EH (cell line): ENCODE measurements at places on chromosomes 12 and 14.

GRCh38 chr12:4555804-4556203 is 6.2 kb upstream of the DYRK4 start:
- DNase-seq: no peak

DNA sequence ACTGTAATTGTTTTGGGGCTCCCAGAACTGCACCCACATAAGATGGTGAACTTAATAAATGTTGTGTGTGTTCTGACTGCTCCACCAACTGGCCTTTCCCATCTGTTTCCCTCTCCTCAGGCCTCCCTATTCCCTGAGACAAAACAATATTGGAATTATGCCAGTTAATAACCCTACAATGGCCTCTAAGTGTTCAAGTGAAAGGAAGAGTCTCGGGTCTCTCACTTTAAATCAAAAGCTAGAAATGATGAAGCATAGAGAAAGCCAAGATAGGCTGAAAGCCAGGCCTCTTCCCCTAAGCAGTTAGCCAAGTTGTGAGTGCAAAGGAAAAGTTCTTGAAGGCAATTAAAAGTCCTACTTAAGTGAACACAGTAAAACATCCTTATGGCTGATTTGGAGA is 13.4 kb downstream of the ACOT6 start:
- no peak for DNase-seq

GRCh38 chr12:6964605-6965025 is 5.8 kb downstream of the PHB2 start:
- DNase-seq: no peak

GRCh38 chr12:131348231-131348630 is 362.7 kb upstream of the SFSWAP start:
- DNase-seq: no peak

GRCh38 chr14:69629225-69630127 is 18.1 kb downstream of the SUSD6 start:
- peak; percentile 68 for DNase-seq

GRCh38 chr14:37196604-37197420 is 925 bp upstream of the MIPOL1 start:
- no peak for DNase-seq

DNA sequence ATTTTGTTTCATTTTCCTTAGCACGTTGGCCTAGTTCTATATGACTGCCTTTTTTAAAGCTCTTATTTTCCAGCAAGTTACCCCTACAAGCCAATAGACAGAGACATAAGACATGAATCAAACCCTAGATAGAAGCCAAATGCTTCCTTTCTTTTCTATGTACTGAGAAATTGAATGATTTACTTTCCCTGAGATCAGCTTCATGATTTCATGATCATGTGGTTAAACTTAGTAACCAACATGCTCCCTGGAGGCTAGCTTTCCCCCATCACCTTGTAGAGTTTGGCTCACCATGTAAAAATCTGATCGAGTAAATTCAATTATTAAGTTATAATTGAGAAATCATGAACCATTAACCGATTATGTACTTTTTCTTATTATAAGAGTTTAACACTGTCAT is 148.1 kb upstream of the LRIG3 start:
- DNase-seq: no peak

- peak; percentile 82 for DNase-seq
Measured at GRCh38 chr12:77995436-77996167, 164.9 kb downstream of the NAV3 start.

- peak; percentile 19 for DNase-seq
Measured at GRCh38 chr12:50751948-50752721, 11.8 kb upstream of the ATF1 start.

DNA sequence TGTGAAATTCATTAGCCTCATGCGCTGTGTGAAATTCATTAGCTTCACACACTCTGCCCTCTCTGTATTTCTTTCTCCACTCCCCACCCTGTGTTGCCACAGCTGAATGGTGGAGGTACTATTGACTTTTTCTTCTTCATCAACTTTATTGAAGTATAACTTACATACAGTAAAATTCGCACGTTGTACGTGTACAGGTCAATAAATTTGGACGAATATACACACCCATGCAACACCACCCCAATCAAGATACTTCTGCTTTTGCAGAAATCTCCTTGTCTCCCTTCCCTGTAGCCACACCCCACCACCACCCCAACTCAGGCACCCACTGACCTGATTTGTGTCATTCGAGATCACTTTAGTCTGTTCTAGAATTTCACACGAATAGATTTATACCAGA is 51.8 kb downstream of the FBXL14 start:
- no peak for DNase-seq

DNA sequence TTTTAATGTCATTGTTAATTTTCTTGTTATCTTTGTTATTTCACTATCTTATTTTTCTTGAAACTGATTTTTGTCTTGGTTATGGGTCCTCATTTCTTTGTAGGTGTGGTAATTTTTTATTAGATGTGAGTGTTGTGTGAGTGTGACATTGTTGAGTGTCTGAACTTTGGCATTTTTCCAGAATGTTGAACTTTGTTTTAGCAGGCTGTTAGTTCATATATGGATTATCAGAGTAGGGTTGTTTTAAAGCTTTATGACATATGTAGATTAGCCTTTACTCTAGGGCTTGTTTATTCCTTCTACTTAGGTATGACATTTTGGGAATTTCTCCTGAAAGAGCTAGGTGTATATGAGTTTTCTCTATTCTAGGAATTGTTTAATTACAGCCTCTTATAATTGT is 103.9 kb downstream of the ARID2 start:
- DNase-seq: no peak

DNA sequence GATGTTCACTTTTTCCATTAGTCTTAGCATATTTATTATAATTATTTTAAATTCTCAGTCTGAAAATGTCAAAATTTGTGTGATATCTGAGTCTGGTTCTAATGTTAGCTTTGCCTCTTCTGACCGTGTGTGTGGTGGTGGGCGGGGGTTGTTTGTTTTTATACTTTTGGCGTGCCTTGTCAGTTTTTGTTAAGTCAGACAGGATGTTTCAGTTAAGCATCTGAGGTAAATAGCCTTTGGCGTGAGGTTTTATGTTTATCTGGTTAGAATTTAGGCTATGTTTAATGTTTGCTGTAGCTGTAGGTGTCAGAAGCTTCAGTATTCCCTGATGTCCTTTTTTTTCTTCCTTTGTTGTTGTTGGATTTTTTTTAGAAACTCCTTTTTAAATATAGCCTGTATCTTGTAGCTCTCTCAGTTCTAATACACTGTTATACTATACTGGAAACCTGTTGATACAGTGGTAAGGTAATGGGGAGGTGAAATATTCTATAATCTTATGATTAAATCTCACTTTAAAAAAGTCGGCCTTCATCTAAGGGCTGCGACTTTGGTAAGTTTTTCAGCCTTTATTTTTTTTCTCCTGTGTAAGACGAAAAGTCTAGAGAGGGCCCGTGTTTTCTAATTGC is 111.6 kb downstream of the SCAF11 start:
- DNase-seq: peak; percentile 13

- no peak for DNase-seq
Measured at GRCh38 chr12:15797818-15798217, 8.6 kb upstream of the EPS8 start.

DNA sequence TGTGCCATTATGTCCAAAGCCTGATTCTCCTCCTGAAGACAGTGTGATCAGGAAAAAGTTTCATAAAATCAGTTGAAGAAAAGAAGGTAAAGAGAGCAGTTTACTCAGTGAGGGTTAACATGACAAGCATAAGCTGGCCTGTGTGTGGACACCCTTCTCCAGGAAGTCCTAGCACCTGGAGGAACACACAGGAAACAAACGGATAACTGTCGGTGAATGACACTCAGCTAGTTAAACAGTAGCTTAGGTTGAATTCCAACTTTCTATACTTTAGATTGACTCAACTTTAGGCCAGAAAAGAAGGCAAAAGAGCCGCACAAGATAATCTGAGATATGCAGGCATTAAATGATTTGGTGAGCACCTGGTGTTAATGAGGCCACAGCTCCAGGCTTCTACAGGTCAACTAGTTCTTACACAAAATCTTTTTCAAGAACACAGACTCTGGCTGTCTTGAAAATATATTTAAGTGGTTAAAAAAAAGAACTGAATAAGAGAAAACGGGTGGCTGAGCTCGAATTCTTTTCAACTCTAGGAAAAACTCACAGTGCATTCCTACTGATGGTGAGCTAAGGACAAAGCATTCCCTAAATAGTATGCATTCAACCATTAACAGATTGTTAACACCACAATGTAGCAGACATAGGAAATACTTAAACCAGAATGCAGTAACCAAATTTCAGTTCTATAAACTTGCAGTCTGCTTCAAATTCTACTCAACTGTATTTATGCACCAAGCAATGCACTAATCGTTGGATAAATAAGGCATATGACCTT is 56.9 kb upstream of the TSPAN8 start:
- no peak for DNase-seq

GRCh38 chr12:8517971-8518370 is 4.7 kb downstream of the CLEC4D start:
- DNase-seq: no peak

DNA sequence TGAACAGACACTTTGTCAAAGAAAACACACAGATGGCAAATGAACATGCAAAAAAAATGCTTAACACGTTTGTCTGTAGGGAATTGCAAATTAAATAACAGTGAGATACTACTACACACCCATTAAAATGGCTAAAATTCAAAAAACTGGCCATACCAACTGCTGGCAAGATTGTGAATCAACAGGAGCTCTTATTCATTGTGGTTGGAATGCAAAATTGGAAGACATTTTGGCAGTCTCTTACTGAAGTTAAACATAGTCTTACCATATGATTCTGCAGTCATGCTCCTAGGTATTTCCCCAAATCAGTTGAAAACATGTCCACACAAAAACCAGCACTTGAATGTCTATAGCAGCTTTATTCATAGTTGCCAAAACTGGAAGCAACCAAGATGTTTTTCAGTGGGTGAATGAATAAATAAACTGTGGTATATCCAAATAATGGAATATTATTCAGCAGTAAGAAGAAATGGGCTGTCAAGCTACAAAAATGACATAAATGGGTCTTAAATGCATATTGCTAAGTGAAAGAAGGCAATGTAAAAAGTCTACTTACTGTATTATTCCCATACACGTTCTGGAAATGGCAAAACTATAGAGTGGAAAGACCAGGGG is 91.4 kb downstream of the PLEKHA5 start:
- peak; percentile 76 for DNase-seq

DNA sequence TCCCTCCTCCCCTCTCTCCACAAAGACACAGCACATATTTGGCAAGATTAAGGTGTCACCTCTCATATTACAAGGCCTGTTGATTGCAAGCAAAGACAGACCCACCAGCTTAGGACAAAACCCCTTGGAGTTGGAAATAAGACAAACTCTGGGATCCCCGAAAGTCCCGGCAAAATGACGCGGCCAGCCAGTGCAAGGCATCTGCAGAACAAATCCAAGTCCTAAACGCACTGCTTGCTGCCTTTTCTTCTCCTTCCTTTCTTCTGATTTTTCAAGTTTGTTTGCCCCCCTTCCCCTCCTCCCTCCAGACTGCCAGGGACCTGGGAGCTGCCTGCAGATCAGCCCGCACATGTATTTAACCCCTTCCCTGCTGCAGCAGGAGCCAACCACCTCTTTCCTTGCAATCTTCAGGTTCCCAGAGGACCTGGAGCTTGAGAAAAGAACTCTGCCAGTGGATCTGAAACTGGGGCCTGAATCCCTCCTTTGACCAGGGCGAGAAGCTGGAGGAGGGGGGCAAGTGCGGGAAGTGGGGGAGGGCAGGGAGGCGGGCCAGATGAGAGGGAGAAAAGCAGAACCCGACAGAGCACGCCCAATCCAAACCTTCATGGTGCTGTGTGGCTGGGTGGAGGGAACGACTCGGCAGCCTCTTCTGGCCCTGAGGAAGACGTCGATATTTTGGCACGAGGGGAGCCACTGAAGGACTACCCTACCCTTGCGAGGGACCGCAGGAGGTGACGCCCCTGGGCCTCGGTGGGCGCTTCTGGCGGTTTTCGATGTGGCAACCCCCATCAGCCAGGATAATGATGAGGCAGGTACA is 2.0 kb upstream of the NTF3 start:
- DNase-seq: no peak

DNA sequence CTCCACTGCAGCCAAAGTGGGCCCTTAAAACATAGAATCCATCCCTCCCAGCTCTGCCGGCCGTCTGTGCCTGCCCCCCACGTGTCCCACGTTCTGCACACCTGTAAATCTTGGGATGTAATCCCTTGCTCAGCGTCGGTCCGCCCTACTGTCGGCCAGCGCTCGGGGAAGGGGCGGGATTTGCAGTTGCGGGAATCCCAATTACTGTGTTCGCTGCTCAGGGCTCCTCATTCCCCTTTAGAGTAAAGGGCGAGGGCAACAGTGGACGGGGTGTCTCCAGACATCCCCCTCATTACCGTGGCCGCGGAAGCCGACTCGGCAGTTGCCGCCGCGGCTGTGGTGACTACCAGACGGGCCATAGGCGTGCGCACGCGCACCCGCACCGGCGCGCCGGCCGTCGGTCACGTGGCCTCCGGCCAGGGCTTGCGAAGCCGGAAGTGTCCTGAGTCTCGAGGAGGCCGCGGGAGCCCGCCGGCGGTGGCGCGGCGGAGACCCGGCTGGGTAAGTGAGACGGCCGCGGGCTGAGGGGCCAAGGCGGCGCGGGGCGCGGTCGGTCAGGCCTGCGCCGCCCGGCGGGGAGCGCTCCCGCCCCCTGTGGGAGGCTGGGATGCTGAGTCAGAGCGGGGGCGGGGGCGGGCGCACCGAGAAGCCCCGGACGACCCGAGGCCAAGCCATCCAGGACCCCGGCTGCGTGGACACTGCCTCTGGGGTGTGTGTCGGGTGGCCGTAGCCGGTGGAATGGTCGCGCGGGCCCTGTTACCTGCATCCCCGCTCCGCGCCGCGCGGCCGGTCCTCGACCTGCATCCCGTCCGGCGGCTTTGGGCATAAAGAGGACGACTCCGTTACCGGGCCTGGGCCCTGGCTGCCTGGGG is at the start of gene TBK1:
TBK1 (plus strand) TSS at position 434 of the 872 bp plus-strand sequence. CDS start 3,751 bp downstream, outside the sequence.
- peak; percentile 88 for DNase-seq

- no peak for DNase-seq
Measured at GRCh38 chr12:108454539-108455139, 60.4 kb upstream of the FICD start.

DNA sequence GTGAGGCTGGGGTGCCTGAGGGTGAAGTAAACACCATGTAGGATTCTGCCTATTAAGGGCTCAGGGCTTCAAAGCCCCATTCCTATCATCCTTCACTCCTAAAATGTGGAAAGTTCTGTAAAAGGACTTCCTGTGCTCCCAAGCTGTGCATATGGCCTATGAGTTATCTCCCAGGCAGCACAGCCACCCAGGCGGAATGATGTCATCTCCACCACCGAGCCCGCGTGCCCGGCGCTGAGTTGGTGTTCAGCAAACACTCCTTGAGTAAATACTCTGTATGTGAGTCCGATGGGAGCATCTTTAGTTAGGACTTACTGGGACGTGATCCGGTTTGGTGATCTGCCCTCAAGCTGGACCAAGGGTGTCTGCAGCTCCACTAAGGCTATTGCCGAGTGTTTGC is 437.3 kb downstream of the MED13L start:
- no peak for DNase-seq

DNA sequence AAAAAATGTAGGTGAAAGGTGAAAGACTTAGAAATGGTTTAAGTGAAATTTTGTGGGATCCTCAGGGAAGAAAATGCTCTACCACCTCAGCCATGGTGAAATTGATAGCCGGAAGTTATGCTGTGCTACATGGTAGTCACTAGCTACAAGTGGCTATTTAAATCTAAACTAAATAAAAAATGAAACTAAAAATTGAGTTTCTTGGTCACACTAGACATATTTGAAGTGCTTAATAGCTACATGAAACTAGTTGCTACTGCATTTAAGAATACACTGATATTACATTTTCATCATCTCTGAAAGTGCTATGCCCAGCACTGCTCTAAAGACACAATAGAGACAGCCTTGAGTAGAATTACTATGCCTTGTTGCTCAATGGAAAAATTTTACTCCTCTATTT is 10.3 kb upstream of the SLCO1B3 start:
- no peak for DNase-seq
